Glutamatergic neuron (in vitro differentiated cells): ENCODE measurements at places on chromosomes 7 and 10. TPM values are rescaled to one million over a fixed set of nuclear protein-coding genes. Genes with fewer than 3 reads are reported as not detected.
A peak's percentile ranks its signal among the peaks of the same experiment; 100 is the strongest.

DNA sequence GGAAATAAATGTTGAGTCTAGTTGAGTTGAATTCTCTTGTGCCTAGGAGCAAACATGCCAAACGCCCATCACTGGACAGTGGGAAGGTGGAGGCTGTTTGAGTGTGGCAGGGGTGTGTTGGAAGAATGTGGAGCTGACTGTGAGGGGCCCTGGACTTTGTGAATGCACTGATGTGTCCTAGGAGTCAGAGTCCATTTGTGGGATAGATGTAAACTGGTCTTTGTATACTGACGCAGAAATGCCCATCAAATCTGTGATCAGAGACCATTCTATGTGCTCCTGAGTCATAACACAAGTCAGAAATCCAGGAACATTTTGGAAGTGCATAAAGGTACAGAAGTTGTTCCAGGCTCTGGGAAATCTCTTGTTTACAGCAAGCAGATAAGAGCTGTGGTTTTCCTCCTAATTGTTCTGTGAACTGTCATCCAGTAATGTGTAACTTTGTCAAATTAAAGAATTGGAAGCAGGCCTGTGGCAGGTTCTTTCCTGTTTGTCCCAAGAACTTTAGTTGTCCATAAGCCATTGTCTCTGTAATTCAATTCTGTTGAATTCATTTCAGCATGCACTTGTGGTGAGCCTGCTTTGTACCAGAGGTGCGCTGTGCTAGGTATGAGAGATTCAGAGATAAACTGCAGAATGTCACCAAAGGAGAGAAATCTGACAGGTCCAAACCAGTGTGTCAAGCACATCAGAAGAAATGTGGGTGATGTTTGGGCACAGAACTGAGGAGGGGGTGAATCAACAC lies 7.6 kb downstream of the PRXL2A start:
- DNase-seq = no peak
- no peak overlapping the region for H3K4me3 ChIP-seq
- H3K27me3 ChIP-seq = peaks cover 7% of the 10 kb centered on the region
- H3K36me3 ChIP-seq = peaks cover 4% of the 10 kb centered on the region
- no peak overlapping the region for H3K27ac ChIP-seq

- no peak overlapping the region for H3K27ac ChIP-seq
- peaks cover 4% of the 10 kb centered on the region for H3K36me3 ChIP-seq
- peaks cover 7% of the 10 kb centered on the region for H3K4me1 ChIP-seq
- H3K4me3 ChIP-seq = no peak overlapping the region
- H3K27me3 ChIP-seq = peaks cover 5% of the 10 kb centered on the region
- DNase-seq = no peak
Measured at GRCh38 chr7:8151161-8151725, 110.7 kb downstream of the ICA1 start.

DNA sequence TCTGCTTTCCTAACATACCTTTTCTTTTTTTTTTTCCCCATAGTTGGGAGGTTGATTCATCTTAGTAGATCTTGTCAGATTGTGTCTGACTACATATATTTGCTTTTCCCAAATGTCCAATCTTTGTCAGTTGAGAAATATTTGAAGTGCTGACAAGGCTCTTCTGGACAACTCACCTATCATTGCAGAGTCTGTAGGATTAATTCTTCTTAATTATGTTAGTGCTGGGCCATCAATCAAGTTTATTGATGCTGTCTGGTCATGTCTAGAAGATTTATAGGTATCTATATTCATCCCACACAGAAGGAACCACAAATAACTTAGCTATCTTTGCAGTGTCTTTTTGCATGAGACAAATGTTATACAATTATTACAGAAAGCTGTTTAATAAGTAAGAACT lies 310.6 kb downstream of the ACTR3B start:
- no peak overlapping the region for H3K27ac ChIP-seq
- H3K4me3 ChIP-seq = no peak overlapping the region
- H3K4me1 ChIP-seq = no peaks in the 10 kb centered on the region
- no peak for DNase-seq

- H3K4me3 ChIP-seq = peak overlapping the region; percentile 57
- H3K27ac ChIP-seq = peak overlapping the region; percentile 96
- H3K27me3 ChIP-seq = peaks cover 4% of the 10 kb centered on the region
Measured at GRCh38 chr7:26658389-26659084, 205.9 kb downstream of the SKAP2 start.

DNA sequence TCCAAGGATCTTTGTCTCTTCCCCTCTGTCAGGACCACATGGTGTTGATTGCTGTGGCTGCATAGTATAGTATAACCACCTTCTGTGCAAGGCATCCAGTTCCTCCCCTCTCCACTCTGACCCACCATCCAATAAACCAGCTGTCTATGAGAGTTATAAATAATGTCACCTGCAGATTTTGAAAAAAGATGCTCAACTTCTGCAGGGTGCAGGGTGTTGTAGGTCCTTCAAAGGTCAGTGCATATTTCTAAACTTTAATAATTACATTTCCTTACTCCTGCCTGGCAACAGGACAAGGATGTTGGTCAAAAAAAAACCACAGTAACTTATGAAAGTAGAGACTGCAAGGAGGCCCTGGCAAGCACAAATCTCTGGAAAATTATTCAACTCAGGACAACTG lies 166.2 kb downstream of the PKD1L1 start:
- no peak overlapping the region for H3K27ac ChIP-seq
- DNase-seq = no peak
- H3K4me1 ChIP-seq = no peaks in the 10 kb centered on the region

The TFPI2 gene
- 3.2 TPM for total RNA-seq

DNA sequence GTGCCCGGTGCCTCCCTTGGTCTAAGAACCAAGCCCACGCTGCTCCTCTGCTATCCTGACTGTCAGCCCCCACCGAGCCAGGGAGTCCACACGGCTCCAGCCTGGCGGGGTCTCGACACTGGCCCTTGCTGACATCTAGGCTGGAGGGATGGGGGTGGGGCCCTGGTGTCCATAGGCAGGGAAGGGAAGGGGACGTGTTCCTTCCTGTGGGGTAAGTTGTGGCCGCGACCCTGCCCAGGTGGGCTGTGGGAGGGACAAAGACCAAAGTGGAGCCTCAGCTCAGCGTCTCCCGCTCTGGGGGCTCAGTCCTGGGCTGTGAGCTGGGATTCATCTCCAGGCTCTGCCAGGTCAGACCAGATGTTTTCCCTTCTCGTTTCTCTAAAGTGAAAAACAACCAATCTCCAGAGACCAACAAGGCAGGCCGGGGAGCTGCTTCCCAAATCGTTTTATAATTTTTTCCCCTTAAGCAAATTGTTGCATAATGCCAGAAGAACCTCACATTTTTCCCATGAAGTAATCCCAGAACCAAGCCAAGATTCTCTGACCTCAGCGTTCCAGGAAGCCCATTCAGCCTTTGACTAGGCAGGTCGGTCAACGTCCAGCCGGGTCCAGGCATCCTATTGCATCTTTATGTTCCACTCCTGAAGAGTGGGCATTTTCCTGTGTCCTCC lies 101.2 kb downstream of the RGS10 start:
- peaks cover 6% of the 10 kb centered on the region for H3K27me3 ChIP-seq
- H3K36me3 ChIP-seq = peaks cover 14% of the 10 kb centered on the region
- DNase-seq = no peak
- H3K27ac ChIP-seq = no peak overlapping the region

GRCh38 chr7:80666376-80666775 lies 27.9 kb downstream of the CD36 start:
- no peak overlapping the region for H3K27ac ChIP-seq
- H3K36me3 ChIP-seq = no peaks in the 10 kb centered on the region
- no peaks in the 10 kb centered on the region for H3K27me3 ChIP-seq
- H3K4me1 ChIP-seq = no peaks in the 10 kb centered on the region
